ENCODE measurements at places on chromosomes 4 and X.
A peak's percentile ranks its signal among the peaks of the same experiment; 100 is the strongest.

DNA sequence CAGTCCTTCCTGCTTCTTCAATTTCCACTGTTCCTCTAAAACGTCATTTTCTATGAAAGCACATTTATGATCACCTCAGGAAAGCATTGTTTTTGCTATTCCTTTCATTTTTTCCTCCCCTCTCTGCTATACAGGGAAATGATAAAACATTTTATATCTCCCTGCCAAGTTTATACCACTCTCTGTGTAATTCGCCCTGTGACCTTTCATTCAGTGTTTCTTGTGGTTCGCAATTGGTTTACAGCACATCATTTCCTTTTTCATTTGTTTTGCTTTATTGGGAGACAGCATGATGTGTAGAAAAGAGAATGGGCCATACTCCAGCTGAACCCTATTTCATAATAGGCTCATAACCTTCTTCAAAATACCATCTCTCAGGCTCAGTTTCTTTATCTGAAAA is 99.9 kb upstream of the RAPGEF2 start:
- DNase-seq: no peak

DNA sequence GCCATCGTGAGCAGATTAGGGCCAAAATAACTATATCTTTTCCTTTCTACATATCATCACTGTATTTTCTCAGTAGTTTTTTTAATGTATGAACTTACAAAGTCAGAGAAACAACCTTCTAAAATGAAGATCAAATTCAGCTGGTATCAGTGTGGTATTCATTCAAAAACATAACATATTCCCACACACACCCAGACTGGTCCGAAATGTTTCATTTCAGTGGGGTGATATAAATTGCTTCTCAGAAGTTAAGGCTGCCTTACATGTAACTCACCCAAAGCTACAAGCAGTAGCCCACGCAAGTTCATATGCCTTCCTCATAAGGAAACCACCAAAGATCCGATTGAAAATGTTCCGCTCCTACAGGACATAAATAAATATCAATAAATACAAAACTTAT is 37.8 kb downstream of the ACOT9 start:
- no peak for DNase-seq

GRCh38 chr4:68592673-68593072 is 16.6 kb upstream of the UGT2B17 start:
- no peak for DNase-seq

- no peak for DNase-seq
Observed at GRCh38 chr4:77920371-77920770, 57.7 kb downstream of the MRPL1 start.

DNA sequence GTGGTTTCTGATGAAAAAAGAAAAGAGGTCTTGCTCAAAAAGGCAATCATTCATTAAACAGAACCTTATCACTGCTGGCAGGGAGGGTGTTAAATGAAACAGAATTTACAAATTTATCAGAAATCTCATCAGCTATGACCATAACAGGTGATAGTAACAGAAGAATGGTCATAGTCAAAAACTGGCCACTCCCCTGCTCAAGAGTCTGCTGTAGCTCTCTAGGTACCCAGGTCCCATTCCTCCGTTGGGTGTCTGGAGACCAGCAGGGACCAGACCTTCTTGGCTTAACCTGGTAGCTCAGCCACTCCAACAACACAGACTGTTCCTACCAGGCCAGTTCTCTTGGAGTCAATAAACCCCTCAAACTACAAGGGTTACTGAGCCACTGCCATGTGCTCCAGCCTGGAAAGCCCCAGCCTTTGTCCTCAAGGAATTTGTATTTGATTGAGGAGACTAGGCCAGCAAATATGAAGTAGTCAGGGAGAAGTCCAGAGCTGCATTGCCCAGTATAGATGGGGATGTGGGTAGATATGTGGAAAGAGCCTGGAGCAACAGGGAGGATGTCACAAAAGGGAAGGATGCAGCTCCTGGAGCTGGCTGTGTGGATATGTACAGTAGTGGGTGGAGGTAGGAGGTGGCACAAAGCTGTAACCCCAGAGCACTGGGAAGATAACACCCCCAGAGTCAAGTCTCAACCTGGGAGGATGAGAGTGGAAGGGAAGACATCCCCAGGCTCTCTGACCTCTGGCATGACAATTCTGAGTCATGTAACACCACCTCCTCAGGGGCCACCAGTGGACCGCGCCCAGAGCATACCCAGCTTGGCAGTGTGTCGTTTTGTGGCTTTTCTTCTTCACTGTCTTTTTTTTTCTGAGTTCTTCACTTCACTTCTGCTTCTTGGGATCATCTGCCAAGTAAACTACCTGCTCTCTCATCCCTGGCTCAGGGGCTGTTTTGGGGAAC is 21.9 kb downstream of the RASL11B start:
- DNase-seq: no peak

- no peak for DNase-seq
Observed at GRCh38 chrX:47807548-47807947, 29.2 kb upstream of the ZNF81 start.

DNA sequence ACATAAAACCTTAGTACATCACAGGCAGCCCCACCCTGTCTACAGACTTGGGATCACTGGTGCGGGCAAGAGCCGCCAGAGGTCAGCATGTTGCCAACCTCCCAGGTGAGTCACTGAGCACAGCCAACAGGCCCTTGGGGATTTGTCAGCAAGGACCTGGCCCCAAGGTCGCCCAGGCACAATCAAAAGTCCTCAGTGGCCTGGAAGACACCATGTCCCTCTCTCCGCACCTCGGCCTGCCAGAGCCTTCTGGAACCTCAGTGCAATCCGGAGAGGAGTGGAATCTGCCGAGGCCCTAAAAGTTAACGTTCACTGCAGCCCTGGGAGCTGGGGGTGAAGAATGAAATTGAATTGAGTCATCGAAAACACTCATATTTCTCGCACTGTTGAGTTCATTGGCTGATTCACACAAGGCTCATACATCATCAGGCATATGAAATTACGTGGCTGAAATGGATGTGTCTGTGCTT is 74.3 kb downstream of the WFS1 start:
- DNase-seq: no peak

DNA sequence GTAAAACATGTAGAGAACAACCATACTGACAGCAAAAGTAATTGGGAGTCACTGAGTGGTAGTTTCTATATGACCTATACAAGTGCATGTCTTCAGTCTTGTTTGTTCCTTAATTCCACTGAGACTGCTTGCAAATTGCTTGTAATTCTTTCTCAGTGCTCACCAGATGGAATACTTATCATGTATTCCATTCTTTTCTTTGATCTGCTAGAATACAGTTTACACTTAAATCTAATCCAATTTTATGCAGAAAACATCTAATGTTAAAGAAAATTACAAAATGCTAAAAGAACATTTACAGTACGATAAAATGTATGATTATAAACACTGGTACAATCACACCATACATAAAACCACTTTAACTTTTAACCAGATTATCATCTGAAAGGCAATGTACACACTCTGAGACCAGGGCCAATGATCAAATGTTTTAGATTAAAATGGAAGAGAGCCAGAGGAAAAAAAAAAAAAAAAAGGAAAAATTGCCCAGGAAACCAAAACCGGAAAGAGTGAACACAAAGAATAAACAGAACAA is 741.4 kb downstream of the FAT4 start:
- no peak for DNase-seq

DNA sequence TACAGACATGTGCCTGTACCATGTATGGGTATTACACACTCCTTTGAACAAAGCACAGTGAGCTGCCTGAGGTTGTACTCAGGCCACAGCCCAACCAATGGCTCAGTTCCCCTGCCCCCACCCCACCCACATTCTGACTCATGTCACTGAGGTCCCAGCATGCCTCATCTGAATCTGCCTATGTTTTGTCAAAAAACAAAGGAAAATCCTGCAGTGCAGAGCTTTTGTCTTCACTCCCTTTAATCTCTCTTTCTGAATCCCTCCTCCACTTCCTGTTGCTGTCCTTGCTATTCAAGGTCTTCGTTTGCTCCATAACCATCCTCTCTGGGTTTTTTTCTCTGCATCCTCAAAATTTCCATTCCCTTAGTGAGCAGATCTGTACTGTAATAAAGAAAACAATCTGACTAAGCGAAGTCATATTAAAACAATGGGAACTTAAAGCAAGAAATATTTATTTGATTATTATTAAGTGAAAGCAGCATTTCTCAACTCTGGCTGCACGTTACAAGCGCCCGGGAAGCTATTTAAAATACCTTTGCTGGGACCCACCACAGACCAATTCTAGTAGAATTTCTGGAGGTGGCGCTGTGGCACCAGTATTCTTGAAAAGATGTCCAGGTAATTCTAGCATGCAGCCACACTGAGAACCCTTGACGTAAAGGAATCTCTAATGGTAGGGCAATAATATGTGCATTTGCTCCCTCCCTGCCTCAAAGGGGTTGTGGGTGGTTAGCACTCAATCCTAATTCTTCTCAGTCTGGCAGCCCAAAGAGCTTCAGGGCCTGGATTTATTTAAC is 8.7 kb downstream of the GUCY2F start:
- no peak for DNase-seq

DNA sequence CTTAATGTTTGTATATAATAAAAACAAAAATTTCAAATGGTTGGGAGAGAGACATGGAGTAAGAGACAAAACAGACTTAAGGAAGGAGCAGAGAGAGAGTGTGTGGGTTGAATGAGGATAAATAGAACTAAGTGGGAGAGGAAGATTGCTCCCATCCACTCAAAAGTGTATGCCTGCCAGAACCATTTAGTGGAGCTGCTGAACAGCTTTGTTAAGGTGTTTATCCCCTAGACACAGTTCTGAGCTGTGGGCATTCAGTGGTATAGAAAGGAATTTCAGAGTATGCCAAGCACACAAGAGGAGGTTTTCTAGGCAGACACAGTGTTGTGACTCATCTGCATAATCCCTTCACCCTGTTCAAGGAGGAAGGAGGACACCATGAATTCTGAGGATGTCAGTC is 508.6 kb upstream of the EPHA5 start:
- peak; percentile 27 for DNase-seq

GRCh38 chr4:26987191-26987590 is 126.5 kb downstream of the STIM2 start:
- no peak for DNase-seq

- peak; percentile 37 for DNase-seq
Observed at GRCh38 chr4:41384992-41385391, 128.3 kb downstream of the UCHL1 start.

- no peak for DNase-seq
Observed at GRCh38 chr4:169115897-169116254, 105.8 kb upstream of the CBR4 start.

Measured in NCI-H446 (cell line).